ENCODE measurements at places on chromosomes 7 and 10.
A peak's percentile ranks its signal among the peaks of the same experiment; 100 is the strongest.

- no peaks in the 10 kb centered on the region for H3K4me1 ChIP-seq
- no peak overlapping the region for H3K27ac ChIP-seq
- H3K27me3 ChIP-seq = no peaks in the 10 kb centered on the region
- H3K4me3 ChIP-seq = no peak overlapping the region
These were observed 66.4 kb downstream of the GALNT17 start for GRCh38 chr7:71198391-71198790.

GRCh38 chr10:130898381-130898780 lies 413.1 kb downstream of the TCERG1L start:
- DNase-seq = no peak
- no peak overlapping the region for H3K4me3 ChIP-seq
- H3K36me3 ChIP-seq = no peaks in the 10 kb centered on the region
- no peak overlapping the region for H3K27ac ChIP-seq
- H3K27me3 ChIP-seq = no peaks in the 10 kb centered on the region
- H3K4me1 ChIP-seq = no peaks in the 10 kb centered on the region

- no peaks in the 10 kb centered on the region for H3K36me3 ChIP-seq
- H3K27me3 ChIP-seq = no peaks in the 10 kb centered on the region
- H3K27ac ChIP-seq = no peak overlapping the region
- no peaks in the 10 kb centered on the region for H3K4me1 ChIP-seq
- no peak for DNase-seq
These were observed 9.7 kb downstream of the CPA4 start for GRCh38 chr7:130302649-130303048.

- H3K27ac ChIP-seq = no peak overlapping the region
- no peaks in the 10 kb centered on the region for H3K27me3 ChIP-seq
- no peaks in the 10 kb centered on the region for H3K36me3 ChIP-seq
- H3K4me1 ChIP-seq = peaks cover 15% of the 10 kb centered on the region
These were observed 119.5 kb upstream of the INSYN2A start for GRCh38 chr10:127315888-127316287.

- H3K36me3 ChIP-seq = no peaks in the 10 kb centered on the region
- no peak overlapping the region for H3K27ac ChIP-seq
- no peak overlapping the region for H3K4me3 ChIP-seq
- DNase-seq = no peak
- no peaks in the 10 kb centered on the region for H3K4me1 ChIP-seq
These were observed 105.8 kb downstream of the GPR158 start for GRCh38 chr10:25280573-25280972.

- no peak for DNase-seq
- H3K4me1 ChIP-seq = no peaks in the 10 kb centered on the region
- H3K36me3 ChIP-seq = no peaks in the 10 kb centered on the region
- no peak overlapping the region for H3K4me3 ChIP-seq
- no peak overlapping the region for H3K27ac ChIP-seq
These were observed 346.9 kb downstream of the TYW1 start for GRCh38 chr7:67343572-67343971.

- no peak overlapping the region for H3K4me3 ChIP-seq
- H3K27me3 ChIP-seq = no peaks in the 10 kb centered on the region
- peak overlapping the region; percentile 36 for H3K27ac ChIP-seq
These were observed 23.6 kb upstream of the SEMA3C start for GRCh38 chr7:80942261-80943041.

DNA sequence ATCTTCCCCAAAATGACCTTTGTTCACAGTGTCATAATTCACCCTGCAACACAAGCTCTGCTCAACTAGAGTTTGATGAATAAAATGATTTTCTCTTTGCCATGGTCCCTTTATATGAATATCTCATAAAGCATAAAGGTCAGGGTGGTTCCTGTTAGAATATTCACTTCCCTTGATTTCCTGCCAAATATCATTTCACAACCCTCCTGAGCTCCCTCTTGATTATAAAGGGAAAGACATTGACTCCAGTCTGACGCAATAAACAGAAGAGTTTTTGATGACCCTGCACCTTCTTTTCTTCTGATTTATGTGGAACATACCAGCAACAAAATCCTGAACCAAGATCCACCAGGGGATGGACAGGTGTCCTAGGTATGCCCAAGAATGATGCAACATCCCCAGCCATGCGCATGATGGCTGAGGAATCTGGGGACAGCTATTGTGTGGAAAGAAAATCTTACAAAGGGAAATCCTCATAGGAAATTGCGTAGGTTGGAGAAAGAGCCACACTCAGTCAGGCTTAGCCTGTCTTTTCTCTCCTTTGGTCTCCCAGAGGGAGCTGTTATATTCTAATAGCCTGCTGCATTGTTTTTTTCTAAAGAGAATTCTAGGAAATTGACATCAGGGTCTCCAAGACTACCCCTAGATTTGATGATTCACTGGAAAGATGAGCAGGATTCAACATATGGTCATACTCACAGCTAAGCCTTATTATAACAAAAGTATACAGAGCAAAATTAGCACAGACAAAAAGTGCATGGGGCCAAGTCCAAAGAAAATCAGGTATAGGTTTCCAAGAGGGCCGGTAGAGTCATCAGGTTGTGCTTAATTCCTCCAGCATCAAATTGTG lies 18.8 kb downstream of the IFIT3 start:
- no peak overlapping the region for H3K27ac ChIP-seq
- no peak overlapping the region for H3K4me3 ChIP-seq
- peak; percentile 85 for DNase-seq
- H3K36me3 ChIP-seq = no peaks in the 10 kb centered on the region

DNA sequence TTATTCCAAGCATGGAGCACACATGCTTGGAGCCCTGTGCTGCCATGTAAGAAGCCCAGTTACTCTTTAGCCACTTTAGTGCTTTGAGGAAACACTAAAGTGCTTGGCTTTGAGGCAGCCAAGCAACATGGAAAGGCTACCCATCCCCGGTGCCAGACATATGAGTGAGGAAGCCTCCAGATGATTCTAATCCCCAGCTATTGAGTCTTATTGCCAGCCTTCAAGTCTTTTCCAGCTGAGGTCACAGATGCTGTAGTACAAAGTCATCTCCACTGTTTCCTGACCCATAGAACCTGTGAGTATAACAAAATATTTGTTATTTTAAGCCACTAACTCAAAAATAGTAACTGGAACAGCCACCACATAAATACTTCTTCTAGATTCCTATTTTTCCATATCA lies 91.4 kb upstream of the CYP26C1 start:
- H3K4me3 ChIP-seq = no peak overlapping the region
- DNase-seq = no peak
- no peaks in the 10 kb centered on the region for H3K27me3 ChIP-seq
- H3K4me1 ChIP-seq = no peaks in the 10 kb centered on the region
- no peak overlapping the region for H3K27ac ChIP-seq

DNA sequence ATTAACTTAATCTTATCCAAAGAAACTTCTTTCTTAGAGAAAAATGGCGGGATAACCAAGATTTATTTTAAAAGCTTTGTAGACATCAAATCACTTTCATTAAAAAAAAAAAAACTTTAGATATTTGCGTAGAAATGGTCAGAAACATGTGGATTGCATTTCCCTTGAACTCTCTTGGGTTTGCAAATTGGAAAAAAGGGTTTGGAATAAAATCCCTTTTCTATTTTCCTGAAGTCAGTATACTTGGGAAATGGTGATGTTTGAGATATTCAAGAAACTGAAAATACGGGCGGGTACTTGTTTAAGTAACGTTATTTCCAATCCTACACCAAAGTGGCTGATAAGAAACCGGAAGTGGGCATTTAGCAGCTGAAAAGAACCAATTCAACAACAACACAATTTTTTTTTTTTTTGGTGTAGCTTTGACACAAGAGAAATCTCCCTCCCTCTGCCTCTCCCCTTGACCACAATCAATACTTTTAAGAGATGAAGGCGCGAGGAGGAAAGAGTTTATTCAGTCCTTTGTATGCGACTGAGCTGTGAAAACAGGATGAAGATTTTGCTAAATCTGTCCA lies 13.7 kb upstream of the GFRA1 start:
- no peaks in the 10 kb centered on the region for H3K4me1 ChIP-seq
- peaks cover 6% of the 10 kb centered on the region for H3K27me3 ChIP-seq
- H3K27ac ChIP-seq = no peak overlapping the region
- no peaks in the 10 kb centered on the region for H3K36me3 ChIP-seq

DNA sequence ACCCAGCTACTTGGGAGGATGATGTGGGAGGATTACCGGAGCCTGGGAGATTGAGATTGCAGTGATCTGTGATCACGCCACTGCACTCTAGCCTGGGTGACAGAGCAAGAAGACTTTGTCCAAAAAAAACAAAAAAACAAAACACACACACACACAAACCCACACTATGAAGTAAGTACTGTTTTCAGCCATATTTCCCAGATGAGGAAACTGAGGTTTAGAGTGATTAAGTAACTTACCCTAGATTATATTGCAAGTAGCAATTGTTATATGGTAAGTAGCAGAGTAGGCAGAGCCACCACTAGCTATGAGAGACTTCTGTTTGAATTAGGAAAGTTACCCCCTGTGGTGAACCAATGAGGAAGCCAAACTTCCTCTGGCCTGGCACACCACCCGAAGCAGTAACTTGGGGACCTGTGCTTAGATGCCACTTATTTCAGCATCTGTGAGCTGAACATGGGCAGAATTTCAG lies 61.9 kb downstream of the MCU start:
- H3K27me3 ChIP-seq = no peaks in the 10 kb centered on the region
- DNase-seq = no peak
- no peak overlapping the region for H3K4me3 ChIP-seq
- peaks cover 14% of the 10 kb centered on the region for H3K4me1 ChIP-seq

DNA sequence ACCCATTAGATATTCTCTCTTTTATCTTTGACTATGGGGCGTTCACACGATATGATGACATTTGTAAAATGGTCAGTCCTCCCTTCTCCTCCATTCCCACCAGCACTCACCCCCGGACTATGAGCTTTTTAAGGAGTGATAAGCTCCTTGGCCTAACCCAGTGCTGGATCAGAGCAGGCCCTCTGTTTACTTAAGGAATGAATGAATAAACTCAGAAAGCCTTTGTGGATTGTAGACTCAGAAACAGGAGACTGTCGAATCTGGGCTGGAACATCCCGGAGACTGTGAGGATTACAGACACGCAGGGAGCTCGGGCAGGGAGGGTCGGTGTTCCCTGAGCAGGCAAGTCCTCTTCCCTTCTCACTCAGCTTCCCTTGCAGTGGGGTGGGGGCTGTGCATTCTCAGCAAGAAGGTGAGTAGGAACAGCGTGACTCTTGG lies 6.8 kb upstream of the ZCCHC24 start:
- no peaks in the 10 kb centered on the region for H3K27me3 ChIP-seq
- DNase-seq = no peak
- H3K4me3 ChIP-seq = no peak overlapping the region
- H3K4me1 ChIP-seq = peaks cover 14% of the 10 kb centered on the region
- no peak overlapping the region for H3K27ac ChIP-seq

DNA sequence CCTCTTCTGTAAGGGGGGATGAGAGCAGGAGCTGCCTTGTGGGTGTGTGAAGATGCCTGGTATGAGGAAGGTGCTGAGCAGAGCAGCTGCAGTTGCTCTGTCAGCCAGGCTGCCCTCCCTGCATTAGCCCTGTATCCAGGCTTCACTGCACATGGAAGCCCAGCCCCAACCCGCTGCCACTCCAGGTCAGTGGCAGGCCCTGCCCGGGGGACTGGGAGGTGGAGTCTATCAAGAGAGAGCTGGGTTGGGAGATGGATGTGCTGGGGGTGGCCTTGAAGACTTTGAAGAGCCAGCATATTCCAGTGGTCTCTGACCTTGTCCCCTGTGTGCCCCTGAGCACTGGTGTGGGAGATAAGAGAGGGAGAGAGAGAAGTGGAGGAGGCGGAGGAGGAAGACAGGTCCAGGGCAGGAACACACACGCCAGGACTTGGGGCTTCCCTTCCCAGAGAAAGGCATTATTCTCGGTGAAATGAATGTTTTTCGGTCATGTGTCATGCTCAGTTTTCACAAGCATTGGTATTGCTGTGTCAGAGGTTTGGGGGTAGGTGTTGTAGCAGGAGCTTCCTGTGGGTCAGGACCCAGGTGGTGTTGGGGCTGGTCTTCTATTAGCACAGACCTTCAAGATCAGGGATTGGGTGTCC lies 2.6 kb downstream of the PPIF start:
- DNase-seq = peak; percentile 91
- H3K27me3 ChIP-seq = no peaks in the 10 kb centered on the region
- no peak overlapping the region for H3K4me3 ChIP-seq
- peaks cover 34% of the 10 kb centered on the region for H3K4me1 ChIP-seq

DNA sequence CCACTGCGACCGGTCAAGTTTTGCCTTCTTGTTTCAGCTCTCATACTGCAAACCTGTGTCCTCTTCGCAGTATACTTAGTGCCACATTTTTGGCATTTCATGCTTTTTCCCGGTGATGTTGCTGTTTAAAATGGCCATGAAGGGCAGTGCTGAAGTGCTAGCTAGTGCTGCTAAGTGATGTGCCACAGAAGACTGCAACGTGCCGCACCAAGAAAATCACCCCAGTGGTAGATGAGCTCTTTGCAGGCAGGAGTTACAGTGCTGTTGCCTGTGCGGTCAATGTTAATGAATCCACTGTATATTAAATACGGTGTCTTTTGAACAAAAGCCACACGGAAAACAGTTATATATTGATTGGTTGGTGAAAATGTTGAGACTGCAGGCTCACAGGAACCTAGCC lies 120.3 kb downstream of the ANLN start:
- DNase-seq = no peak
- no peaks in the 10 kb centered on the region for H3K36me3 ChIP-seq
- H3K27me3 ChIP-seq = no peaks in the 10 kb centered on the region
- no peak overlapping the region for H3K4me3 ChIP-seq
- H3K27ac ChIP-seq = no peak overlapping the region

DNA sequence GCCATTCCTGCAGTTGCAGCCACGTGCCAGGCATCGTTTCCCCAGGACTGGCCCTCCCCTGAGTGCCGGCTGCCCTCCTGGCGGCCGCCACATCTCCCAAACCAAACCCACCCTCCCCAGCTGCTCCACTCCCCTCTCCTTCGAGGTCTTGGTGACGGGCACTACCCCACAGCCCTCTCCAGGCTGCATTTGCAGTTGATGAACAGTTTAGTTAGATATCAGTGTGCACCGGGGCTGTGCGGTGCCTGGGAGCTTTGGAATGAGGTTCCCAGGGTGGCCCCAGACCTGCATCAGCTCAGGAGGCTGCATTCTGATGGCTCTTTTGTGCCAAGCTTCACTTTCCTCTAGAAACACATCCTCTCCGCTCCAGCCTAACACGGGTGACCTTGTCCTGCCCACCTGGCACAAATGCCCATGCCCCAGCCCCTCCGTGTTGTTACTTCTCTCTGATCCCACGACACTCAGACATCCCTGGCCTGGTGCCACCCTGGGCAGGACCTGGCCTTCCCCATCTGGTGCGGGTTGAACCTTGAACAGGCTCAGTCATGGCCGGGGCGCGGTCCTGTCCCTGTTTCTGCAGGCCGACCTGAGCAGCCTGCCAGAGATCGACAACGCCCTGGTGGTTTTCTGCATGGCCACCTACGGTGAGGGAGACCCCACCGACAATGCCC lies 14.5 kb downstream of the TMEM120A start:
- H3K36me3 ChIP-seq = no peaks in the 10 kb centered on the region
- no peak for DNase-seq
- no peaks in the 10 kb centered on the region for H3K27me3 ChIP-seq
- peak overlapping the region; percentile 72 for H3K27ac ChIP-seq
- H3K4me3 ChIP-seq = no peak overlapping the region

DNA sequence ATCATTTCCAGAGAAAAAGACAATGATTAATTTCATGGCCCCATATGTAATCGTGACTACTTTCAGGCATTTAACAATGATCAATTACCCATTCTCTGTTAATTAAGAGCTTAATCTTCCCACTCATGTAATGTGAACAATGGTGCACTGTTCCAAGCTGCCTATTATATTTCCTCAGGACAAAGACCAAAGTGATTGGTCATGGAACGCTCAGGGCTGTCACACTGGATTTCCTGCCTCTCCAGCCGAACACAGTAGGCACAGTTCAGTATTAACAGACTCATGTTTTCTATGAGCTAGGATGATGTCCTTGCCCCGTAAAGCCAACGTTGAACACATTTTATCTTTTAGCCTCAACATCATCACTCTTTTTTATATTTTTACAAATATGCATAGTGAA lies 142.7 kb upstream of the FZD8 start:
- H3K36me3 ChIP-seq = no peaks in the 10 kb centered on the region
- DNase-seq = no peak
- no peaks in the 10 kb centered on the region for H3K27me3 ChIP-seq
